Nephron progenitor cell (in vitro differentiated cells): ENCODE measurements at places on chromosomes 16 and 17.
A peak's percentile ranks its signal among the peaks of the same experiment; 100 is the strongest.

GRCh38 chr17:33002246-33002645 lies 10.6 kb downstream of the SPACA3 start:
- no peak for DNase-seq

- peak; percentile 83 for DNase-seq
Observed at GRCh38 chr17:79991140-79991923, 44.3 kb downstream of the TBC1D16 start.

DNA sequence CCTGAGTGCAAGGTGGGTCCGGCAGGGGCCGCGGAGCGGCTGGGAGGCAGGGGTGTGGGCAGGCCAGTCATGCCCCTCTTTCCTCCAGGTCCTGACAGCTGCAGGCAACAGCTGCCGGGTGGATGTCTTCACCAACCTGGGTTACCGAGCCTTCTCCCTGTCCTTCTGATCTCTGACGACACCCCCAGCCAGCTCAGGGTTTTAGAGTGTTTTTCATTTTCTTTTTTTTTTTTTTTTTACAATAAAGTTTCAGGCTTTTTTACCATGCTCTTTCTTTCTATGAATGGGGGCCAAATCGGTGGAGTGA lies 3.6 kb downstream of the THOC6 start:
- DNase-seq = no peak

DNA sequence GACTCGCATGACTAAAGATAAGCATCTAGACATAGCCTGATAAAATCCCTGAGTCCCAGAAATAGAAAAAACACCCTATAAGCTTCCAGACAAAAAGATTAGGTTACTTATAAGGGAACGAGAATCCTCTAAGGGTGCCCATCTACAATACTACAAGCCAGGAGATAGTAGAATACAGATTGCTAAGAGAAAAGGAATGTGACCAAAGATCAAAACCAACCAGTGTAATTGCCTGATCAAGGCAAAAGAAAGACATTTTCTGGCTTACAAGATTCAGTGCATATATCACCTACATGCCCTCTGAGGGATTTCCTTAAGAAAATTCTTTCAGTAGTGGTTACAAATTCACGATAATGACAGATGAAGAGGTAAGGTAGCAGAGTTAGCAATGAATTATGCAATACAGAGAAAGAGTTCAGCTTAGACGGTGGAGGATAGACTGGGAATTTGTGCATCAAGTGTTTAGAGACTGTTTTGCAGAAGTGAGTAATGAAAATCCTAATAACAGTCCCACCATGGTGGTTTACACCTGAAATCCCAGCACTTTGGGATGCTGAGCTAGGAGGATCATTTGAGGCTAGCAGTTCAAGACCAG lies 35.0 kb downstream of the BCL7C start:
- no peak for DNase-seq

- no peak for DNase-seq
Observed at GRCh38 chr17:18356624-18357023, 6.7 kb downstream of the SHMT1 start.

DNA sequence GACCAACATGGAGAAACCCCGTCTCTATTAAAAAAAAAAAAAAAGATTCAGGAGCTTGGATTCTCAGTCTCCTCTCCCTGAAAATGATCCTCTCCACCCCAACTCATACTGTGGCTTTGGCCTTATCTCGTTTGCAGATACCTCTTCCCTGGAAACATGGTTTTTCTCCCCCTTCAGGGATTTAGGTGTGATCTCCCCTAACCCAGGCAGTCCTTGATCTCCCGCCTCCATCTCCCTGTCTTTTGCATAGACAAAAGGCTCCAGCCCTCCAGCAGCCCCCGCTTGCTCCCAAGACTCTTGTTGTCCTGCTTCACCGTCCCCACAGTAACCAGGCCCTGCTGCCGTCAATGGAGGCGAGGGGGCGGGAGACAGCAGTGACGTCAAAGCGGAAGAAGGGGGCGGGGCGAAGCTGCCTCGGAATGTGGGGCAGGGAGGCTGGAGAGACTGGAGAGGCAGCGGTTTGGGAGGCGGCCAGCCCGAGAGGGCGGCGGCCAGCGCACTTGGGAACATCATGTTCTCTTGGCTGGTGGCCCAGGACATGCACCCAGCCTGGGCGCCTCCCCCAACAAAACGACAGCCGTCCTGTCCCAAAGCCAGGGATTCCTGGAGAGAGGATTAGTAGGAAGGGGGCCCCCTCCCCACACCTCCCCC lies 1.9 kb upstream of the PER1 start:
- DNase-seq = peak; percentile 98

GRCh38 chr16:50902457-50902856 lies 160.6 kb downstream of the CYLD start:
- DNase-seq = no peak

DNA sequence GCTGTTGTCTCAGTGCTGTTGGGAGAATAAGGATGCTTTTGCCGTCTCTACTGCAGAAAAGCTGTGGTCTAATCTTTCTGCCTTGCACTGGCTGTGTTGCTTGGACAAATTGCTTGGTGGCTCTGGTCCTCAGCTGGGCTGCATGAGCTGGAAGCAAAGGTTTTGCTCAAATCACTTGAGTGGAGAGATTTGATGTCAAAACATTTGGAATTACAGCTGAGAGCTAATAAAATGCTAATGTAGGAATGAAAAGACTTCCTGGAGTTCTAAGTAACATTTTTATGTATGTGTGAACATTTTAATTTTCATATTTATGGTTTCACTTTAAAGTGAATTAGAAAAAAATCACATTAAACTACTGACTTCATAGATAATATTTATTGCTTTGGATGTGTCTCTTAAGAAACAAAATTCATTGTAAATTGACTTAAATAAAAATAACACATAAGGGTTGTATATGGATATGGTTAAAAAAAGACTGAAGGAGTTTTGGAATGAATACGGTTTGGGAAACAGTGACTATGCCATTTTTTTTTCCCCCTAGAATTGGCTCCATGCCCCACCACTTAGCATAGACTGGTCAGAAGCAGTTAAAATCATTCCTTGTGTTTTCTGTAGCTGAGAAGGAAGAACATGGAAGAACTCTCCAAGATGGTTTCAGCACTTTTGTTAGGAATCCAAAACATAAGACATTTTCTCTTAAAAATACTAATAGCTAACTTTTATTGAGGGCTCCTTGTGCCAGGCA lies 39.2 kb upstream of the FAM20A start:
- no peak for DNase-seq

- DNase-seq = no peak
Observed at GRCh38 chr16:3646348-3646920, 8.1 kb upstream of the DNASE1 start.

DNA sequence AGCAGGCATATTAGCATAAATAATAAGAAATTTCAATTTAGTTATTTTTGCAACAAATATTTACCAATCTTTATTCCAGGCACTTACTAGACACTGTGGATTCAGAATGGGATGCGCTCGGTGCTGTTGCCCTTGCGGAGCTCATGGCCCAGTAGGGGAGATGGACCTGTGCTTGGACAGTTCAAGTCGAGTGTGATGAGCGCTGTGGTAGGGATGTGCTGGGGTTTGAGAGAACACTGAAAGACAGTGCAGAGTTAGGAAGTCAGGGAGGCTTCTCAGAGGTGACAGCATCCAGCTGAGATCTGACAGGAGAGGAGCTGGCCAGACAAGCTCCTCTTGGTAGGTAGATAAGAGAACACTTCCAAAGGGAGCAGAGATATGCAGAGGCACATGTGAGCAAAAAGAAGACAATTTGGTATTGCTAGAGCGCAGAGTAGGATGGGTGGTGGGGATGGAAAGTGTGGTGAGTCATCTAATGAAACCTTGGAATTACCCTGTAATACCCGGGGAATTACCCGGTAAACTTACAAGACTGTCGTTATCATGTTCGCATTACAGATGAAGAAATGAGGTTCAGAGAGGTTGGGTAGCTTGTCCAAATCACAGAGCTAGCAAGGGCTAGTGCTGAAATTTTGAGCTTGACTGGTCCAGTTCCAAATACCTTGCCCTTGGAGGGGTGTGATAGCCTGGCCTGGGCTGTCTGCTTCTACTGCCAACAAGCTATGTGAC lies 298.1 kb upstream of the N4BP1 start:
- no peak for DNase-seq

- DNase-seq = no peak
Observed at GRCh38 chr17:48597528-48597777, 3.9 kb upstream of the HOXB5 start.

DNA sequence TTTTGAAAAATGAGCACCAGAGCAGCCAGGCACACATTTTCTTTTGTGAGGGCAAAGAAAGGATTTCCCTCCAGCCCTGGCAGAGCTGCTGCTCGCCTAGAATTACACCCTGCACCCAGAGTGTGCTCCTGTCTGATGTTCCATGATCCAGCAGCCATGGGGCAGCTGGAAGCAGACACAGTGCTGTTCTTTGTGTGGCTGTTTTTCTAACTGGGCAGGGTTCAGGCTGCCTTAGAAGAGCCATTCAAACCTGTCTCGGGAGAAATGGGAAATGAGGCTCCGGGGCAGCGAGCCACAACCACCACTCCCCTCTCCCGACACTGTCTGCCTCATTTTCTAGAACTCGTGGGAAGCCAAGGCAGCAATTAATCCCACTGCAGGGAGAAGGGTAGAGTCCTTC lies 28.9 kb downstream of the LITAF start:
- no peak for DNase-seq

DNA sequence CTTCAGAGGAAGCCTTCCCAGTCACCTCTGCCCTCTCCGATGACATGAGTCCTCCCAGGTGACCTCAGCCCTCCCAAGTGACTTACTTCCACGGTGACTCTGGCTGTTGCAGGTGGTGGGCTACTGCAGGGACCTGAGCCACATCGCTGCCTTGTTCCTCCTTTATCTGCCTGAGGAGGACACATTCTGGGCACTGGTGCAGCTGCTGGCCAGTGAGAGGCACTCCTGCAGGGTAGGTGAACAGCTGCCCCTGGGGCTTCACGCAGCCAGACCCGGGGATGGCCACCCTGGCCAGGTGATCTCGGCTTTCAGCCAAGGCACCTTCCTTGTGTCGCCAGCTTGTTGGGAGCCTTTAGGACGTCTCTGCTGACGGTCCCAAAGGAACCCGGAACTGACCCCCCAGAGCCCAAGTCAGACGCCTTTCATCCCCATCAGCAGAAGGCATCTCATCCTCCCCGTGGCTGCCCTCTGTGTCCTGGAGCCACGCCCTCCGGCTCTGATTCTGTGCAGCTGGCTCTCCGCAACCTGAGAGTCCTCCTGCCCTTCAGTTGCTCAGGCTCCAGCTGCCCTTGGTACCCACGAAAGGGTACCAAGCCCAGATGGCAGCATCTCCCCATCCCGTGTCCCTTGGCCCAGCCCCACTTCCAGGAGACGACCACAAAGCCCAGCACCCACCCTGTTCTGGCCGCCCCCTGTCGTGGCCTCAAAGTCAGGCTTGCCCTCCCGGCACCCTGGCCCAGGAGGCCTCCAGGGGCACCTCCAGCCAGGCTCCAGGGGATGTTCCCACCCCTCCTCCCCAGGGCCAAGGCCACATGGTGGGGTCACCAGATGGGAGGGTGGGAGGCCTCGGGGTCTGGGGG lies 81.7 kb downstream of the GOSR1 start:
- no peak for DNase-seq

- no peak for DNase-seq
Observed at GRCh38 chr17:31019004-31019403, 48.2 kb downstream of the RNF135 start.

DNA sequence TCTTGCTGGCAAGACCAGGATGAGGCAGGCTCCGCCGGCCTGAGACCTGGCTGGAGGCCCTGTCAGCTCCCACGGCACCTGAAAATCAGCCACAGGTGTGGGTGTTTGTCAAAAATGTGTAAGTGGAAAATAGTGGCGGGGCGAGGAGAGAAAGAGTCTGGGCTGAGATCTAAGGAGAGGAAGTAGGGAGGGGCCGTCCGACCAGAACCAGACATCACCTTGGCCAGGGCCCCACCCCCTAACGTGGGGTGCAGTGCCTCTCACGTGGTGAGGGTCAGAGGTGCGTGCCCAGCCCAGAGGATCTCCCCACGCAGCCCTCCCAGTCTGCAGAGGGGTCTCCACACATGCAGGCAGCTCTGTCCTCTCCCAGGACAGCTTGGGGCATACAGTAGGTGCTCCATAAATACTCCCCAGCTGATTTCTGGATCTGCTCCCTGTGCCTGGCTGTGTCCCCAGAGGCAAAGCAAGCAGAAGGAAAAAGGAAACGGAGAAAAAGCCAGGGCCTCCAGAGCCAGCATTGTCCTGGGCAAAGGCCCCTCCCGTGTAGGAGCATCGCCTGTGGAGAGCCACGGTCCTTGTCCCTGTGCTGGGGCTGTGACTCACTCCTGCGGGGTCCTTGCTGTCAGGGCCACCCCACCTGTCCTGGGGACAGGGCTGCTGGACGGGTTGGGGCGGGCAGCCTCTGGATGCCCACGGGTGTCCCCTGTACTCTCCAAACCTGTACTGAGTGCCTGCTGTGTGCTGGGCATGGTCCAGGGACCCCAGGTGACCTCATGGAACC lies 16.7 kb downstream of the ZFPM1 start:
- DNase-seq = no peak

DNA sequence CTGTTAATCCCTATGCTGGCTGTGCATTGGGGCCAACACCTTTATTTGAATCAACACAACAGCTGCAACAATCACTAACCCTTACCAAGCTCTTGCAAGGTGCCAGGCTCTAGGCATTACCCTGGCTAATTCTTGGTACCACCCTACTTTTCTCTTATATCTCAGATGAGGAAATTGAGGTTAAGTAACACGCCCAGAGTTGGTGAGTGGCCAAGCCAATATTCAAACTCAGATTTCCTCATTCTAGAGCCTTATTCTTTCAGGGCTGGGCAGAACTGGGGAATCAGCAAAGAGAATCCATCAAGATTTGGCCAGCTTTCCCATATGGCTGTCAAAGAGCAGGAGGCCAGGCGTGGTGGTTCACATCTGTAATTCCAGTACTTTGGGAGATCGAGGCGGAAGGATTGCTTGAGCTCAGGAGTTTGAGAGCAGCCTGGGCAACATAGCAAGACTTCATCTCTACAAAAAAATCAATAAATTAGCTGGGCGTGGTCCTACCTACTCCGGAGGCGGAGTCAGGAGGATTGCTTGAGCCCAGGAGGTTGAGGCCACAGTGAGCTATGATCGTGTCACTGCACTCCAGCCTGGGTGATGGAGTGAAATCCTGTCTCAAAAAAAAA lies 23.7 kb downstream of the ARSG start:
- DNase-seq = no peak

DNA sequence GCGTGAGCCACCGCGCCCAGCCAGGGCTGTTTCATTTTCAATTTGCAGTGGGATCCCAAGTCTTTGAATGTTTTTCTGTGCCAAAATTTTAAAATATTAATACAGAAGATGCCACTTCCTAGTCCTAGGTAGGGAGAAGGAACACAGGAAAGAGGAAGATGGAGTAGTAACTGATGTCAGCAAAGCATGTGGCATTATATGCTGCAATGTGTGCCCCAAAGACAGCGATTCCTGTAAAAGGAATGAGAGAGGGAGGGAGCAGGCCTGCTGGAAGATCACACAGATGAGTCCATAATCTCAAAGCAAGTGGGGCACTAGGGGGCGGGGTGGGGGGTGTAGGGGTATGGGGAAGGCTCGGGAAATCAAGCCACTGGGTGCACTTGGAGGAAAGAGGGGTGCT lies 23.4 kb upstream of the SSTR2 start:
- DNase-seq = no peak
